ENCODE measurements at places on chromosomes 2 and 18.

DNA sequence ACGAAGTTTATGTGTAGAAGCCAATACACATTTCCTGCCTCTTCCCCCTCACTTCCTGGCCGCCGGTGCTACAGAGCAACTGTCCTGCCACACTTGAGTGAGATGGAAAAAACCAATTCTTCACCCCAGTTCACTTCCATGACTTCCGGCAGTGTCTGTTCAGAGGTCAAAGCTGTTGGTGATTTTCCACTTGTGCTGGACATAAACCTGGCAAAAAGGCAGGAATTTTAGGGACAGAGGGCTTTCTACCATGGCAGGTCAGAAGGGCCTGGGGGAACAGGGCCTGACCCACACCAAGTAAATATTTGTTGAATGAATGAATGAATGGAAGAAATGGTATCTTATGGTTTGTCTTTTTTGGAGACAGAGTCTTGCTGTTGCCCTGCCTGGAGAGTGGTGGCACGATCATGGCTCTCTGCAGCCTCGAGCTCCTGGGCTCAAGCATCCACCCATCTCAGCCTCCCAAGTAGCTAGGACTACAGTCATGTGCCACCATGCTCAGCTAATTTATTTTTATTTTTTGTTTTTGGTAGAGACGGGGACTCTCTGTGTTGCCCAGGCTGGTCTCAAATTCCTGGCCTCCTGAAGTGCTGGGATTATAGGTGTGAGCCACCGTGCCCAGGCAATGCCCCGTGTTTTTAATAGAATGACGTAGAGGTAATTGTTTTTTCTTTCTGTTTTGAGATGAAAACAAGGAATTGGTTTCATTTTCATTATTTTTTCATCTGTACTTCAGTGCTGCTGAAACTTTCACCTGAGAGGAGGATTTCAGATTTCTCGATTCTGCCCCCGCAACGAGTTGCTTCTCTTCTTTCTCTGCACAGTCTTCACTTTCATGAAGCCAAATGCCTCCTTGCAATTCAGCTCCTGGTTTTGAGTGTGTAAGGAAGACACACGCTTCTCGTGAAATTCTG is 48.0 kb upstream of the LPIN2 start:
- DNase-seq, result no peak

GRCh38 chr2:222892321-222892720 is 31.5 kb downstream of the ACSL3 start:
- DNase-seq, result no peak

DNA sequence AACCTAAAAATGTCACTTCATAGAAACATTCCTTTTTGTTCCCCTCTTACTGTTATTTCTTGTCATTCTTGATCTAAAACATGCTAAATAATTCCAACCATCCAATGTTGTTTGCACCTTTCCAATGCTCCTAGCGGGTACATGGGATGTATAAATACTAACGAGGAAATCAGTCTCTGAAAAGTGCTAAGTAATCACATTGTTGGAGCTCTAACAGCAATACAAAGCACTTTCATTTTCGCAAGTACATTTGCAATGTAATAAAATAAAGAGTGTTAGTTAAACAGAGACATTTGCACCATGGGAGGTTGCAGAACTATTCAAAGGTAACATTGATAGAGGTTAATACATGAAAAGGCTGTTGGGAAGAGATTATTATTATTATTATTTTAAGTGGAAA is 286.2 kb upstream of the ACVR2A start:
- DNase-seq, result no peak

DNA sequence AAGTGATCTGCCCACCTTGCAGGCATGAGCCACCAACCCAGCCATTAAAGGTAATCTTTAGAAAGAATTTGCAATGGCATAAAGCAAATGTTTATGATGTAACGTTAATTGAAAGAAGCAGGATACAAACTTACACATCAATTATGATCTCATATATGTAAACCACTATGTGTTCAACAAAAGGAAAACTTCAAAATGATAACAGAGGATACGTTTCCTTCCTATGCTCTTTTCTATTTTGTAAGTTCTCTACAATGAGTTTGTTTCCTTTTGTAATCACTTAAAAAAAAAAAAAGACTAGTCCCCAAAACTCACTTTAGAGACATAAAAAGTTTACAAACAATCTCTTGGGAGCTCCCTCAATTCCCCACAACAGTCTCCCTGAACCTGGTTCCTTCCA is 1.4 kb downstream of the C2orf81 start:
- no peak for DNase-seq

DNA sequence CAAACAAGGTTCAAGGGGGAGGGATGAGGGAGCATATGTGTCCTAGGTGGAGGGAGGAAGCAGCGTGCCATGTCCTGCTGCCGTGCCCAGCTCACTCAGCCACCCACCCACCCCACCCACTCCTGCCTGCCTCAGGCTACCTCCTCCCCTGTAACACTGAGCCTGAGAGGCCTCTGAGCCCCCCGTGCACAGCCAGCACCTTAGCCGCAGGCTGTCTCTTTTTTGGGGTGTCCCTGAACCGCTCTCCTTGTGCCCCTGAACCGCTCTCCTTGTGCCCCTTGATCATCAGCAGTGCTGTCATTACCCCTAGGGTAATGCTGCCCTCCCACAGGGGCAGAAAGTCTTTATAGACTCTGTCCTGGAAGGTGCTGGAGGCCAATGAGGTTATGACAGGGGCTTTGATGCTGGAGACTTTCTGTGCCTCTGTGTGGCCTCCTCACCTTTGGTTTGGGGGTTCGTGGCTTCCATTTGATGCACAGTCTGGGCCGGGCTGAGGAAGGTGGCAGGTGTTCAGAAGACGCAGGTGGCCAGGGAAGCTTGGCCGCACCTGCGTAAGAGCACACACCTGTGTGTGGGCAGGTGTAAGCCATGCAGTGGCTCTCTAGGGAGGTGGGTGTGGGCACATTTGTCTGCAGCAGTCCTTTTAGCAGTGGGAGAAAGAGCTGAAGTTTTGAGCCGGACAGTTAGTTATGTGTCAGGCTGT is 140.0 kb downstream of the SEPTIN10 start:
- DNase-seq, result no peak

DNA sequence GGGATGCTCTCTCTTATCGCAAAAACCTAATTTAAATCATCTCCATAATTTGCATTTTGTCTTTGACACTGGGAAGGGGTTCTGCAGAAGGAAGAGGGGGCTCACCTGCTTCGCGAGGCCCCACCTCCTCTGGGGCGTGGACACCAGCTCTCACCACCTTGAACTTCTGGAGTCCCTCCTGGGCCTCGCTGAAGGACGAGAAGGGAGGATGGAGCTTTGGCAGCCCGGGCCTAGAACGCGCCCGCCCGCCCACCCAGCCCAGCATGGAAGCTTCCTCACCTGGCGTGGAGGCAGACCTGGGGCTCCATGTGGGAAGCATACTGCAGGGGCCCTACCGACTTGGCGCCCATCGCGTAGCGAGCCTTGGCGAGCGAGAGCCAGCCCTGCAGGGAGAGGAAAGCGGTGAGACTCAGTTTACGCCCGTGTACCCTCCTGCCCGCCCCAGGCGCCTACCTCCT is 1.1 kb upstream of the IMP4 start:
- no peak for DNase-seq

DNA sequence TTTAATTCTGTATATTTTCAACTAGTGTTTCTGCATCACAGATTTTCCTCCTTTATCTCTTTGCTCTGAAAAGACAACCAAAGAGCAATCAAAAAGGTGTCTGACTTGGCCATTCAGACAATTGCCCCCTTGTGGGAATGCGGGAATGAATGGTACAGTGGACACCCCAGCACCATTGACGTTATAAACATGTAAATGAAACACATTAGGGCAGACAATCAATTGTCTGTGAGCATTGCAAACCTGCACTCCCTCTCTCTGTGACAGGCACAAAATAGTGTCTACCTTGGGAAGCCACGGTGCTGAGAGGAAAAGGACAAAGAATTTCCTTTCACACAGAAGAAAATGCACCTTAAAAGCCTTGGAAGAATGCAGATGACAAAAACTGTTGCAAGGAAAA is 8.0 kb downstream of the ZEB2 start:
- DNase-seq, result no peak

DNA sequence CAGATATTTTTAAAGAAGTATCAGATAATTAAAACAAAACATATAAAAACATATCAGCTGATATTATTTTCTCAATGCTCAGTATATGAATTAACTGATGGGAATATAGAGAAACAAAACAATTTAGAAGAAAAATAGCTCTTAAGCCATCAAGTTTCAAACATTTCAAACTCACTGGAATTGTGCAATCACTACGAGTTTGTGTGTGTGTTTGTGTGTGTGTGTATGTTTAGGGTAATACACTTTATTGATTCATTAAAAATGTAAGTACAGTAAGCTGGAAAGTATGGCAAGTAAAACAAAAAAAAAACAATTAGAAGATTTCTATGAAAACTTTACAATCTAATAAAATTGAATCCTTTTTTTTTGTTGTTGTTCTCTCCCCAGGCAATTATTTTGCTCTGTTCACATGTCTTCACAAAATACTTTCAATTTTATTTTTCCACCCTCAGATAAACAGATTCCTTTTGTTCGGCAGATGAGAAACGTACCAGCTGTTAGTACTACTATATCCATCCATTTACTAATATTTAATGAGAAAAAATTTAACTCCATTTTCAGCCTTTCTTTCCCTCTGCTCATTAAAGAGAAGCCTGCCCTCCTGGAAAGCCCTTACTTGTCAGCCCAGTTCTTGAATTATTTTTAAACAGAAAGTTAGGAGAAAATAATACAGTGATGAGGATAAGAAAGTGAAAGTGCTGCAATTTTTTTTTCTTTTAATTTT is 87.6 kb downstream of the SLC8A1 start:
- no peak for DNase-seq

GRCh38 chr2:144463266-144463665 is 56.7 kb downstream of the ZEB2 start:
- DNase-seq, result no peak

GRCh38 chr2:205405752-205406151 is 276.5 kb upstream of the NRP2 start:
- no peak for DNase-seq

DNA sequence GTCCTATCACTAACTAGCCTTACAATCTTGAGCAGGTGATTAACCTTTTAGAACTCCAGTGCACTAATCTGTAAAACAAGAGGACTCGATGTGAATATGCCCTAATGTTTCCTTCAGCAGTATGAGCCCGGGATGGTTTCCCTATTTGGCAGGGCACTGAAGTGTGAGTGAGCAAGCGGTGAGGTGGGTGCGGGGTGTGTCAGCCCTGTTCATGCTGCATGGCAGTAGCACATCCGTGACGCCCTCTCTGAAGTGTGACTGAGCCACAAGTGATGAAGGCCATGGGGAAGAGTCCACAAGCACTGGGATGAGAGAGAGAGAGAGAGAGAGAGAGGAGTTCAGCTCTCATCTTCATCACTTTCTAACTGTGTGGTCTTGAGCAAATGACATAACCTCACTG is 168.7 kb downstream of the SETBP1 start:
- DNase-seq, result no peak

- no peak for DNase-seq
Measured at GRCh38 chr2:172047566-172048507, 37.5 kb upstream of the DLX1 start.

DNA sequence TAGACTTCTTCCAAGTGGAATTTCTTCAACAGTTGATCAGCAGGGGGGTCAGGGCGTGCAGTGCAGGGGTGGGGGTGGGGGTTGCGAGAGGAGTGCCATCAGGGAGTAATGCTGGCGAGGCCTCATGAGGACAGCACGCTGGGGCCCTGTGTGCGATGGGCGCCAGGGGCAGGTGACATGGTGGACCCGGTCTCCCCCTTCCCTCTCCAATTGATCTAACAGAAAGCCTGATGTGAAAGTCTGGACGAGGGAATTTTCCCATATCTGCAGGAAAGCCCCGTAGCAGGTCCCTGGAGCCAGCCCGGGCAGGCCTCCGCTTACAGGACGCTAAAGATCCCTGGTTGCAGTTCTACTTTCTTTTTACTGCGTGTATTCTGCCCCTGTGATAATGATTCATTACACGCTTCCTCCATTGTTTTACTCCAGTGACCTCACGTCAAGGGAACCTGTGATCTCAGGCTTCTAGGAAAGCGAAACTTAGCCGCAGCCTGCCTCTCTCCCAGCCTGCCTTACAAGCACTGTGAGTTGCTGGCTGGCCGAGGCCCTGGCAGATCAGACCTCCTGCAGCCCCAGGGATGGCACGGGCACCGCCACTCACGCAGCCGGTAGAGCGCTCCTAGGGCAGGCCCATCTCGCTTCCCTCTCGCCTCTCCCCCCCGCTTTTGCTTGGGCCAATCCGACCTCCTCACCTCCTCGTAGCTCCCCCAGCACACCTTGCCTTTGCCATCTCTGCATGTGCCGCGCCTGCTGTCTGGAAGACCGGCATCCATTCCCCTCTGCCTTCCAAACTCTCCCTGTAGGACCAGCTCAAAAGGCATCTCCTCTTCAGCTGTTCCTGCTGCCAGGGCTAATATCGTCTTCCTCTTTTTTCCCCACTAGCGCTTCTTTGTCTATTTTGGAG is 19.2 kb downstream of the NEURL3 start:
- DNase-seq, result peak; percentile 87

- no peak for DNase-seq
Measured at GRCh38 chr2:200320991-200321390, 14.5 kb downstream of the SPATS2L start.

DNA sequence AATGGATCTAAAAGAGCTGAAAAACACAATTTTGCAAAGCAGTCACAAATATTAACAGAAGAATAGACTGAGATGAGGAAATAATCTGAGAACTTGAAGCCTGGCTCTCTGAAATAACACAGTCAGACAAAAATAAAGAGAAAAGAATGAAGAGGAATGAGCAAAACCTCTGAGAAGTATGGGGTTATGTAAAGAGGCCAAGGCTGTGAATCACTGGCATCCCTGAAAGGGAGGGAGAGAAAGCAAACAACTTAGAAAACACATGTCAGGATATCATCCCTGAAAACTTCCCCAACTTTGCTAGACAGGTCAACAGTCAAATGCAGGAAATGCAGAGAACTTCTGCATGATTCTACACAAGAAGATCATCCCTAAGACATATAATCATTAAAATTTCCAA is 73.5 kb upstream of the LHCGR start:
- DNase-seq, result no peak

GRCh38 chr2:42567806-42568400 is 529 bp upstream of the MTA3 start:
- no peak for DNase-seq

GRCh38 chr2:220041447-220041846 is 414.0 kb downstream of the SLC4A3 start:
- no peak for DNase-seq

- no peak for DNase-seq
Measured at GRCh38 chr2:75513616-75514170, 47.0 kb downstream of the EVA1A start.

- no peak for DNase-seq
Measured at GRCh38 chr2:123839326-123839725, 185.8 kb upstream of the CNTNAP5 start.

DNA sequence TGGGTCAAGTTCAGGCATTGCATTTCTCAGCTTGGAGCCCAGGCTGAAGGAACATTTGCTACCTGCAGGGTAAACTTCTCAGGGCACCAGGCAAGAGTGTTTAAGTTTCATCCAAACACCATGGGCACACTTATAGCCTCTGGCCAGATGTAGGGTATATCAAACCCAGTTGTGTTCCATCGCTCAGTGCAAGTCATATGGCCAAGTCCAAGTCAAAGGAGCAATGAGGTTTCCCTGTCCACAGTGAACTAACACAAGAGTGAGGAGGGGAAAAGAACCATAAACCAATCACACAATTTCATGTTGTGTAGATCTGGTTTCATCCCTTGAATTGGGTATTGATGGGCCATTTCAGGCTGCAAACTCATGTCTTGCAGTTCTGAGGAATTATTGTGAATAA is 107.2 kb downstream of the SOX11 start:
- no peak for DNase-seq
